RPMI7951 (cell line): ENCODE measurements at places on chromosomes 13 and 19.
A peak's percentile ranks its signal among the peaks of the same experiment; 100 is the strongest.

GRCh38 chr19:51140441-51140840 lies 1.7 kb upstream of the SIGLEC7 start:
- no peak for DNase-seq

GRCh38 chr19:48992581-48993174 lies 431 bp downstream of the GYS1 start:
- DNase-seq, result no peak

DNA sequence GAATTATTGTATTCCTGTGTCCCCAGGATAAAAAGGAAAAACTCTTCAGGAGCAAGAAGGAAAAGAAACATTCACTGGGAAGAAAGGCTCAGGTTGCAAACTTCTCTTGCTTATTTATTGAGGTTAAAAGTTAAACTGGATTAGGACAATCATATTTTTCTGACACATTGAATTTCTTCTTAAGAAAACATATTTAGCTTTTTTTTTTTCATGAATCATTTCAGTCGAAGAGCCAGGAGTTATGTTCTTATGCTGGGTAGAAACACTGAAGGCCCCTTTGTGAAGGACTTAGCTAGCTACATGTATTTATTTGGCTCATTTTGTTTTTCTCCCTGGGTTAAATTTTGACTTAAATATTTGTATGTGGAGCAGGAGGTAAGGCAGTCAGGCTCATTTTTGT lies 434.0 kb downstream of the KLF5 start:
- DNase-seq, result no peak

GRCh38 chr19:49875857-49876421 lies 1.2 kb downstream of the AKT1S1 start:
- DNase-seq, result peak; percentile 48

- peak; percentile 39 for DNase-seq
Measured at GRCh38 chr19:29685326-29685725, 20.1 kb downstream of the PLEKHF1 start.

GRCh38 chr19:39389631-39390414 lies 1.1 kb downstream of the PAF1 start:
- DNase-seq, result no peak

DNA sequence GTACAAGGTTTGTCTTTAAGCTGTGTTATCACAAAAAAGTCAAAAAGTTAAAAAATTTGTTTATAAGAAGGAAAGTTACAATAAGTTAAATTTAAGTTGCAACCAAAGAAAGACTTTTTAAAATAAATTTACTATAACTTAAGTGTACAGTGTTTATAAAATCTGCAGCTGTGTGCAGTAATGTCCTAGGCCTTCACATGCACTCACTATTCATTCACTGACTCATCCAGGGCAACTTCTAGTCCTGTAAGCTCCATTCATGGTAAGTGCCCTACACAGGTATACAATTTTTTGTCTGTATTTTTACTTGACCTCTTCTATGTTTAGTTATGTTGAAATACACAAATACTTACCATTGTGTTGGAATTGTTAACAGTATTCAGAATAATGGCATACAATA lies 667.9 kb upstream of the SLITRK5 start:
- DNase-seq, result no peak

DNA sequence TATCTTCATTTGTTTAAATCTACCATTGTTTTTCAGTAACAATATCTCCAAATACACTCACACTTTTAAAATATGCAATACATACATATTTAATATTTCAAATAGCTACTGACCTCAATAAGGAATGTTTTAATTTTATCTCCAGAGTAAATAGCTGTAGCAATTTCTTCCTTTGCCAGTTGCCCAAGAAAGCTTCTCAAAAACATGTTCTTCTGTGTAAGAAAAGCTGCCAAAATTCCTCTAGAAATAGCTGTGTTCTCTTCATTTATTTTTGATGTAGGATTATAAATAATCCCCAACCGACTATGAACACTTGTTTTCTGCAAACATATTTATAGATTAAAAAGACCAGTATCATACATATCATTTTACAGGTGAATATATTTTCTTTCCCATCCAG lies 150.5 kb downstream of the UGGT2 start:
- no peak for DNase-seq

DNA sequence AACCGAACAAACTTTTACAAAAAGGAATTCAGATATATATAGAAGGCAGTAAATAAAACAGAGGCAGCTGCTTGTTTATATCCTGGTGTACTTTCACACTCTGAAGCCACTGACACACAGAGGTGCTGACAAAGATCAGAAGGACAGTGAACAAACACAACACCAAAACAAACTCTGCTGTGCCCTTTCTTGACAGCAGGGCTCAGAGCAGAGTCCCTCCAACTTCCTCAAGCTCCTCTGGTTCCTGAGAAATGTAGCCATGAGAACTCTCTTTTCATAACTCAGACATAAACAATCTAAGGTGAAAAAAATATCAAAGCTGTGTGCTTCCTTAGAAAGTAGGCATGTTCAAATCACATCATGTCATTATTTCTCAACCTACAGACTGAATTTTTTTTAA lies 1052.8 kb upstream of the SPRY2 start:
- no peak for DNase-seq

DNA sequence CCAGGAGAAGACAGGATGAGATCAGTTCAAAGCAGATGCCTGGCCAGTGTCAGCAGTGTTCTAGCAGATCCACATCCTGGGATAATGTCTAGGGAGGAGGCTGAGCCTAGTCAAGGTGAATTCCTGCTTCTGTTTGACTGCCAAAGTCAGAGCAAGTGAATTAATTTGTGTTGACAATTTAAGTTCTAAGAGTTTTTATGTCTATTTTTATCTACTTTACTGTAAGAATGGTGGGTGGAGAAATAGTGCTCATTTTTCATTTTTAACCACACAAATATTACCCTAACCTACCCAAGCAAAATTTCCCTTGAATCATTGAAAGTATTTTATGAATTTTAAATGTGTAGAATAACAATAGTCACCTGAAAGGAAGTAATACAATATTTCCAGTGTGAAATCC lies 207.6 kb upstream of the SLC10A2 start:
- DNase-seq, result no peak

GRCh38 chr13:27562457-27562856 lies 57.9 kb downstream of the LNX2 start:
- DNase-seq, result no peak

- no peak for DNase-seq
Measured at GRCh38 chr19:33247441-33247819, 21.8 kb upstream of the SLC7A10 start.

DNA sequence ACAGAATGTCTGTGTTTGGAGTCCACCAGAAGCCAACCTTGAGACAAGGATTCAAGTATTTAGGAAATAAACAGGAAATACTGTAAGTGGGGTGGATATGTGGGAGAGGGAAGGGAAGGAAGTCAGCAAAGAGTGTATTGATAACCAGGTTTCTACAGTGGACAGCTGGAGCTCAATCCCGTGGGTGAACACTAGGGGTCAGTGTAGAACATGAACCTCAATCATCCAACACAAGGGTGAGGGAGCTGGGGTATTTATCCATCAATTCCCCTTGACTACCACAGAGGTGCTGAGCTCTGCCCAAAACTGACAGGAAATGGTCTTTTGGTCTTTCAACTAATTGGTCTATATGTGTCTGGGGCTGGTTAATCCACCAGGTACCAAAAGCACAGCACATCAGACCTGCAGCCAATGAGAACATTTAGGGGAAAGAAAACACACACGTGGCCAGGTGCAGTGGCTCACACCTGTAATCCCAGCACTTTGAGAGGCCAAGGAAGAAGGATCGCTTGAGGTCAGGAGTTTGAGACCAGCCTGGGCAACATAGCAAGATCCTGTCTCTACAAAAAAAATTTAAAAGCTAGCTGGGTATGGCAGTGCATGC lies 5.6 kb upstream of the SYDE1 start:
- DNase-seq, result peak; percentile 44

DNA sequence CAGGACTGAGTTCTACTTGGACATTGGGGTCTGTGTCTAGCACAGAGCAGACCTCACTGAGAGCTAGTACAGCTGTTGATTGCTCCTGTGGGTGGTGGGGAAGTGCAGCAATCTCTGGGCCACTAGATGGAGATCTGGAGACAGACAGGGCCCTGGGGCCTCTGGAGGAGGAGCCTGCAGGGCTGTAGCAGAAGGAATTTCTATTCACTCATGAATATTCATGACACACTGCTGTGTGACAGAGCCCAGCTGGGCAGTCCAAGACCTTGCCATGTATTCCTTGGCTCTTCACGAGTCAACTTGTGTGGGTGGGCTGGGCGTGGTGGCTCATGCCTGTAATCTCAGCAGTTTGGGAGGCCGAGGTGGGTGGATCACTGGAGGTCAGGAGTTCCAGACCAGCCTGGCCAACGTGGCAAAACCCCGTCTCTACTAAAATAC lies 37.5 kb downstream of the SUGP2 start:
- DNase-seq, result peak; percentile 78

- no peak for DNase-seq
Measured at GRCh38 chr19:11069561-11069960, 19.7 kb upstream of the LDLR start.

GRCh38 chr13:109401307-109401706 lies 385.1 kb downstream of the IRS2 start:
- DNase-seq, result no peak

DNA sequence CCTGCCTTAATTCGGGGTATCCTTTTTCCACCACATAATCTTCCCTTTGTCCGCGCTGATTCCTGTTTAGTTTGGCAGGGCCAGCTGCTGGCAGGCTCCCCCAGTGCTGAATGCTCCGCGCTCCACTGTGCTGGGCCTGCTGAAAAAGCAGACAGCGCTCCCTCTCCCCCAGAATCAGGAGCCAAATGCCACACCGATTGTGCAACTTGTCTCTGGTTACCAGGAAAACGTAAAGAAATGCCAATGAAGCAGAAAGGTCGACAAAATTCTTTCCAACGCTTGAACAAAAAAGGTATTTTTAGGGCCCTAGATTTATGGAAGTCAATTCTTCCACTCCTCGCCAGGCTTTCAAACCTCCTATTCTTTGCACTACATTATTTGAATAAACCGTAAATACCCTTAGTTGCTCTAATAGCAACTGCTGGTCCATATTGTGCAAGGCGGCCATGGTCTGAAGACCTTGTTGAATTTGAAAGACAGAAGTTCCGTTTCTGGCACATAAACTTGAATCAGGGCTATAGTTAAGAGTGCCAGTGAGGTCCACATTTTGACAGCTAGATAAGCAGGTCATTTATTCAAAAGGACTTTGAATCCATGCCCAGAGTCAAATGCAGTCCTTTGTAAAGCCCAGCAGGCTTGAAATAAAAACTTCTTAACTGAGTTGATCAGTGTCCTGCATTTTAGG lies 206.7 kb upstream of the RFC3 start:
- peak; percentile 72 for DNase-seq

DNA sequence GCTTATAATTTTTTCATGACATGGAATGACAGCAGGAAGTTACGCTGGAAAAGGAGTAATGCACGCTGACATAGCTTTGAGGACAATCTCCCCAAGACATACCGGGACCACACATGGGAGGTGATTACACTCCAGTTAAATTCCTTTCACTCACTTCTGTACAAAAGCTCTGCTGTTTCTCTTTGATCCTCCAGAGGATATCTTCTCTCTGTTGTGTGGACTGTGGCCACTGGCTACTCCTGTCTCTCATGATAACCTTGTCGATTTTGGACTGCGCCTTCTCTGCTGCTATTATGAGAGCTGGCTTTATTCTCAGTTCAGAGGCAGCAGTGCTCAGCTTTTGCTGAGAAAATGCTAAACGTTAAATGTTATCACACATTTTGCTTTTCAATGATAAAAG lies 464.6 kb downstream of the FGF9 start:
- DNase-seq, result no peak

DNA sequence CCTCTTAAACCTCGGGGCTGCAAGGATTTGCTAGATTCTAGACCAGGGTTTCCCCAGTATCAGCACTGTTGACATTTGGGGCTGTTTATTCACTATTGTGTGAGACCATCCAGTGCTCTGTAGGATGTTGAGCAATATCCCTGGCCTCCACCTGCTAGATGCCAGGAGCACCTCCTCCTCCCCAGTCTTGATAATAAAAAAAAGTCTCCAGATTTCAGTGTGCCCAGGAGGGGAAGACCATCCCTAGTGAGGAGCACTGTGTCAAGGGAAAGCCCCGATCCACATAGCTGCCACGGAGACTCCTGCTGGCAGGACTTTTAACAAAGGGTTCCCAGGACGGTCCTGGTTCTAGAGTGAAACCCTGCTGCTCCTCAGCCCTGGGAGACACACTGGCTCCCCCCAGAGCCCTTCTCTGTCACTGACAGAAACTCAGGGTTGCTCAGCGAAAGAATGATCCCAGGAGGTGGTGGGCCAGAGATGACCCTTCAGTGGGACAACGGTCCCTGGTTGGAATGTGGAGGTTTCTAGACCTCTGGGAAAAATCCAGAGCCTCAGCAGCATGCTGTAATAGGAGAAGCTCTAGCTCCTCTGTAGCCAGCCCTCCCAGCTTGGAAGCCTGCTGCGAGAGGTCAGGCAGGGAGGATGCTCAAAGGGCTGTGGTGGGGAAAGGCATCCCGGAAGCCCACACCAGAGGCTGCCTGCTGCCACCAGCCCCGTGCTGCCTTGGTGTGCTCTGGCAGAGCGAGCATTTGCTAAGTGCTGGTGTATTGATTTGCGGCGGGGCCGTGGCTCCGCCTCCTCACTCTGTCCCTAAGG lies 20.3 kb downstream of the LYL1 start:
- peak; percentile 23 for DNase-seq

DNA sequence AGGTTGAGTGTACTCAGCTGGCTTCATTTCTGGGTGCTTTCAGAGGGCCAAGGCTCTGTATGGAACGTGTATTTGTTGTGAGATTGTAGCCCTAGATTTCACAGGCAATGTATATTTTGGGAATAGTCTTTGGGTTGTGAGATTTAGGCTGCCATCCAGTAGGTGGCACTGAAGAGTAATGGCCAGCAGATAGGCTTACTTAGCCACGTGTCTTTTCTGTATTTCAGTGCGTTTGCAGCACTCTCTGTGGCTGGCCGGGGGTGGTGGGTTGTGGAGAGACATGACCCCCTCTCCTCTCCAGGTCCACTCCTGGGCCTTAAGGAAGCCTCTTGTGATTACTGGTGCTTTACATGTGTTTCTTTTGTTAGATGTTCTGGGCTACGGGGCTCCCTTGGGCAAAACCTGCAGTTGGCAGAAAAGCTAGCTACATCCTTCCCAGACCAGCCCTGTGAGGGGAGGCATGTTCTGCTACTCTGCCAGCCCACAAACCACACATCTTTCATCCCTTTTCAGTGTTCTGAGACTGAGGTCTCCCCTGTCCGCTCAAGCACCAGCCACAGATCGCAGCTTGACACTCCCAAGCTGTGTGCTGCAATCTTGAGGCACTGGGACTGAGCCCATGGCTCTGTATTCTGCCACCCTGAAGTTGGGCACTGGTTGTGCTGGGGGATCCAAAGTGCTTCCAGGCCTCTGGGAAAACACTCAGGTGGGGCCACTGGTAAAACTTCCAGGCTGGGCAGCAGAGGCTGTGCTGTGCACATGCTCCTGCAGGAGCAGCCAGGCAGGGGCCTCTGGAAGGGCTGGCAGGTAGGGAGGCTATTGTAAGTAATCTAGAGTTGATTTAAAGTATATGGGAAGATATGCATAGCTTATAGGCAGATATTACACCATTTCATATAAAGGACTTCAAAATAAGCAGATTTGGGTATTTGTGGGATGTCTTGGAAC lies 1096.8 kb upstream of the PCDH20 start:
- DNase-seq, result peak; percentile 2

DNA sequence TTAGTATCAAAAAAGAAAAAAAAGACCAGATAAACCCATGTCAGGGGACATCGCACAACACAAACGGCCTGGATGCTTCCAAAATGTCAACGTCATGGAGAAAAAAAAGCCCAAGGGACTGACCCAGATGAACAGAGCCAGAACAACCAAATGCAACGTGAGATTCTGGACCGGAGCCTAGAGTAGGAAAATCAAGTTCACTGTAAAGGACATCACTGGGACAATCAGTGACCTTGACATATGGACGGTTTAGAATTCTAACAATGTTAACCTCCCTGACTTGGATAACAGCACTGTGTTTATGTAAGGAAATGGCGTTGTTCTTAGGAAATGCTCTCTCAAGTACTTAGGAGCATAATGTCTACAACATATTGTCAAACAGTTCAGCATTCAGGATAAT lies 15.1 kb upstream of the EMP3 start:
- DNase-seq, result no peak
